Cortex of kidney (tissue), 1 donor: ENCODE measurements at places on chromosomes 11 and 22.

- no peak for DNase-seq
Observed at GRCh38 chr22:48647051-48647450, 1180.6 kb downstream of the BRD1 start.

DNA sequence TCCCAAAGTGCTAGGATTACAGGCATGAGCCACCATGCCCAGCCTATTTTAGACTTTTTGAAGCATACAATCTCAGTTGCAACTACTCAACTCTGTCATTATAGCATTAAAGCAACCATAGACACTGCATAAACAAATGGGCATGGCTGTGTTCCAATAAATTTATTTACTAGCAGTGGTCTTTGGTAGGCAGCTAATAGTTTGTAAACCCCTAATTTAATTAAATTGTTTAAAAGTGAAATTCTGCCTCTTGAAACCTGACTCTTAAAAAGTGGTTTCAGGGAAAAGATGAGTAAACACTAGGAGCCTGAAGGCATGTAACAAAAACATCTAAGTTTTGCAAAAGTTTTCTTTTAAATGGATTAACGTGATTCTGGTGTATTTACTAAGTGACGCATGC, 1364.5 kb downstream of the LRRC4C start:
- DNase-seq = no peak

DNA sequence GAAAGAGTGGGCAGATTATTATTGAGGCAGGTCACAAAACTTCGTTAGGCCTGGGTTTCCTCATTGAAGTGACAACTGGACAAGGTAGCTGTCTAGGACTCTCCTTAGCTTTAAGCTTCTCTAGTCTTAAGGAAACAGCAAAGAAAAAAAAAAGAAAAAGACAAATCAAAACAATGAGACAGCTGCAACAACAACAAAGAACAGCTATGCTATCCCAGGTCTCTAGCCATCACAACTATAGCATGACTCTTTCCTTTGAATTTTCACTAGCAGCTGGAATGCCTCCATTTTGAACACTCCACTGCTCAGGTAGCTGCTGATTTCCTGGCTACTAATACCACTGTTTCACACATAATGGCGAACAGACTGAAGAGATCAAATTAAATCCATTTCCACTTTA, 302.4 kb upstream of the SORL1-AS1 start:
- no peak for DNase-seq

- DNase-seq = no peak
Observed at GRCh38 chr11:64804346-64805210, 1.6 kb upstream of the MAP4K2 start.

DNA sequence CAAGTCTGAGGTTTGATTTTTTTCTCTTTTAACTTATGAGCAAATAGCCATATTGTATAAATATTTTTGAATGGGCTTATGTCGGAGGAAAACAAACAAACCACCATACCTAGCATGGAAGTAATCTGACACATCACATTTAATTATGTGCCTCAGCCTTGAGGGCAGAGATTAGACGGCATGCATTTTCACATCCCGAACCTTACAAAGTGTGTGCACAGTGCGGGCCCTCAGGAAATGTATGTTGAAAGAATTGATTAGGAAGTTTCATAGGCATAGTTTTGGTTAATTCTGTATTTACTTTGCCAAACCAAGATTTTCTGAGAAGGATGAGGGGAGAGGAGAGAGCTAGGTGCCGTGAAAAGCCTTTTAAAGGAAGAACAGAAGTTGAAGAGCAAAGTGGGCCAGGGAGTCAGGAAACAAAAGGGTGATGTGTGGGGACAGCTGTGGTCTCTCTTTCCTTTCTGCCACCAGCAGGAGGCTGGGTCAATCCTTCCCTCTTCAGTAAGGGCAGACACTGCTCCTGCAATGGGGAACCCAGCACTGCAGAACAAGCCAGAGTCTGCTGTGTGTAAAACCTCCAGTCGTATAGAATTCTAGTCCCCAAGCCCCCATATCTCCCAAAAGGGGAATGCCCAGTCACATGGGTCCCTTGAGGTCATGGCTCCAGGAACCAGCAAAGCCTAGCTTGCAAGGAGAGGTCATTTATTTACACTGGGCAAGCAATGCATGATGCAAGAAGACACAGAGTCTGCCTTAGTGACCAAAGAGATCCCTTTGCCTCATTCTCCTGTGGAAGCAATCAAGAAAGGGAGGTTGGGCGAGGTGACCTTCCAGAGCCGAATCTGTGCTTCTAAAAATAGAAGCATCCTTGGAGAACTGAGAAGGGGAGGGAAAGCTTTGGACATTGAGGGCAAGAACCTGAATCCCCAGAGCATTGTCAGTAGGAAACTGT, 71.1 kb upstream of the OLFML1 start:
- DNase-seq = no peak

- DNase-seq = no peak
Observed at GRCh38 chr11:69539416-69540117, 58.1 kb downstream of the LINC01488 start.

- DNase-seq = no peak
Observed at GRCh38 chr22:46545086-46545792, 7.8 kb upstream of the CELSR1 start.

GRCh38 chr11:313787-314553, at the start of gene IFITM1:
Gene IFITM1, plus strand, starts transcription at chr11:314040. Its CDS starts 131 bp downstream, at chr11:314171.
- no peak for DNase-seq

- DNase-seq = no peak
Observed at GRCh38 chr11:134079317-134079716, 10.4 kb downstream of the JAM3 start.

- DNase-seq = no peak
Observed at GRCh38 chr22:17985606-17986005, 38.8 kb downstream of the MICAL3 start.

- no peak for DNase-seq
Observed at GRCh38 chr11:63837739-63838138, 1.2 kb upstream of the MARK2 start.

DNA sequence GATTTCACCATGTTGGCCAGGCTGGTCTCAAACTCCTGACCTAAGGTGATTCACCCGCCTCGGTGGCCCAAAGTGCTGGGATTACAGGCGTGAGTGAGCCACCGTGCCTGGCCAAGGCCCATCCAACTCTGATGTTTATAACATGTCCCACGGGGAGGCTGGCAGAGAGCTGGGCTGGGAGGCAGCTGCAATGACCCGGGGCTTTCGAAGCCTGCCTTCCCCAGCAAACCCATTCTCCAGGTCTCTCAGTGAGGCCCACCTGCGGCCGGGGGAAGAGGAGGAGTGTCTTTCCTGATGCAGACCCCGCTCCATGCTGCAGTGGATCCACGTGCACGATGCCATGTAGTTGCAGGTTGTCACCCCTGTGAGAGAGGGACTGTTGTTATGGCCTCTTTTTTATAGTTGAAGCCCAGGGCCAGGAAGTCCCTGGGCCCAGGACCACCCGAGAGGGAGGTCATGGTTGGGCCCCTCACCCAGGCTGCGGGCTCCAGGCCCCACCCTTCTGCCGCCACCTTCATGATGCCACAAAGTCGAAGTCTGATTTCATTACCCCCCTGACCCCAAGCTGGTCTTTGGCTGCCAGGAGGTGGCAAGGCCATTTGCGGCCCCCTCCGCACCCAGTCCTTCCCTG, 38.3 kb downstream of the KCNJ4 start:
- no peak for DNase-seq

DNA sequence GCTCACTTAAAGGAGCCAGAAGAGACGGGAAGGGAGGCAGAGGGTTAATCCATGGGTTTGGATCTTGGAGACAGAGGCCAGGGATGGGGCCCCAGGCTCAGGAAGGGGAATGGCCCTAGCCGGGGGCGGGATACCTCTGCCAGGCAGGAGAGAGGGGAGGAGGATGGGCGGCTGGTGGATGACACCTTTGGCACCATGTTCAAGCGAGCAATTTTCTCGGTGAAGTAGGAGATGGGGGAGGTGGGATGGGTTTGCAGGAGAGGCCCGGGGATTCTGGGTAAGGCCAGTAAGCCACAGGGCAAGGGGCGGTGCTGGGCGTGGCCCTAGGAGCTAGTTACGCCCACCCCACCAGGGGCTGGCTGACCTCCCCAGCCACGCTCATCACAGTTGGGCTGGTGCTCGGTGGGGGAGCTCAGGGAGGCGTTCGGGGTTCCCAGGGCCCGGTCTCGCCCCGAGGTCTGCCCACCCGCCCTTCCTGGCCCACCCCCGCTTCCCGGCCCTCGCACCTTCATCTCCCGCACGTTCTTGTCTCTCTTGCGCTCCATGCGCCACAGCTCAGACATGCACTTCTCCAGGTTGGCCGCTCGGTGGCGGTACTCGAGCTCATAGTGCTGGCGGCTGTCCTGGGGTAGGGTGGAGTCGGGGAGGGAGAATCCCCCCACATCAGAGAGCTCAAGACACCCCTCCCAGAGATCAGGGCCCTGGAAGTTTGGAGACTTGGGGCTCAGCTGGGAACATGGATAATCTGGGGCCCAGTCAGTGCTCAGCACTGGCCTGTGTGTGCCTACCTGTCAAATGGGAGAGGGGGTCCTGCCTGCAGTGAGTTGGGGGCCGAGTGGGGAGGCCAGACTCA, 12.7 kb downstream of the BAIAP2L2 start:
- DNase-seq = no peak

GRCh38 chr11:126997641-126998040, 2.9 kb downstream of the KIRREL3 start:
- no peak for DNase-seq

DNA sequence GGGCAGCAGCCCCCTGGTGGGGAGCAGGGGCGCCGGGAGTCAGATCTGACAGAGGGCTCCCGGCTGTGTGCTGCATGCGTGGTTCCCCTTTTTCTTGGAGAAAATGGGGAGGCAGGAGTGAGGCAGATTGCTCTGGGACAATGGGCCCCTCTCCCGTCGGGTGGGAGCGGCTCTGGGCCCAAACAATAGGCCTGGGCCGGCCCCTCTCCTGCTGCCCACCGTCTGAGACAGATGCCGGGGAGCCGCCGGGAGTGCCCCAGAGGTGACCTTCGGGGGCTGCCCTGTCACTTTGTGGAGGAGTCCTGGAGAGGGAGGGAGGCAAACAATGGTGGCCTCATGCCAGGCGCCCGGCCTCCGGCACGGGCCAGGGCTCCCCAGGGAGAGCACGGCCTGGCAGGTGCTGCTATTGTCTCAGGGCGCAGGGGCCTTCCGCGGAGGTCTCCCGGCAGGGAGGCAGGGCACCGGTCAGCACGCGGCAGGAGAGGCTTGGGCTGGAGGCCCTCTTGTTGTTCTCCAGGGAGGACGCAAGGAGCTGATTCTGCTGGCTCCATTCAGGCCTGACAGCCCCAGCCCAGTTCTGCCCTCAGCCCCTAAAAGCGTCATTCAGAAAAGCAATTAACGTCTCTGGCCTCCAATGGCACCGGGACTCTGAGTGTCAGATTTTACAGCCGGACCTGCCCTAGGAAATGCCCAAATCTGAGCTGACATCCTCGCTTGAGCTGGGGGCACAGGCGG, 44.8 kb downstream of the SMIM38 start:
- DNase-seq = no peak

- DNase-seq = no peak
Observed at GRCh38 chr11:73072935-73073481, 69.1 kb downstream of the FCHSD2 start.

GRCh38 chr11:33696931-33697638, 3.5 kb downstream of the C11orf91 start:
- no peak for DNase-seq

DNA sequence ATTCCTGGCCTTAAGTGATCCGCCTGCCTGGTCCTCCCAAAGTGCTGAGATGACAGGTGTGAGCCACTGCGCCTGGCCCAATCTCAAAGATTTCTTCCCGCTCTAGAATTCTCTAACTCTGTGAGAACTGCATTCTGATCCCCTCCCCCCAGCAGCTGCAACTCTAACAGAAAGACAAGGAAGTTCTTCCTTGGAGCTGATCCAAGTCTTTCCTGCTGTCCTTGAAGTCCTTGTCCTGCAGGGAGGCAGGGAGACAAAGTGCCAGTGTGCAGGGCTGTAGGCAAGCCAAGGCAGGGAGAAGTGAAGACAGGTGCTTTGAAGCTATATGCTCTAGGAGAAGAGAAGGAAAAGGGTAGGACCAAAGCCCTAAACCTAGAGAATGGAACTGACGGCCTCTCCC, 9.5 kb upstream of the GGA1 start:
- DNase-seq = no peak

DNA sequence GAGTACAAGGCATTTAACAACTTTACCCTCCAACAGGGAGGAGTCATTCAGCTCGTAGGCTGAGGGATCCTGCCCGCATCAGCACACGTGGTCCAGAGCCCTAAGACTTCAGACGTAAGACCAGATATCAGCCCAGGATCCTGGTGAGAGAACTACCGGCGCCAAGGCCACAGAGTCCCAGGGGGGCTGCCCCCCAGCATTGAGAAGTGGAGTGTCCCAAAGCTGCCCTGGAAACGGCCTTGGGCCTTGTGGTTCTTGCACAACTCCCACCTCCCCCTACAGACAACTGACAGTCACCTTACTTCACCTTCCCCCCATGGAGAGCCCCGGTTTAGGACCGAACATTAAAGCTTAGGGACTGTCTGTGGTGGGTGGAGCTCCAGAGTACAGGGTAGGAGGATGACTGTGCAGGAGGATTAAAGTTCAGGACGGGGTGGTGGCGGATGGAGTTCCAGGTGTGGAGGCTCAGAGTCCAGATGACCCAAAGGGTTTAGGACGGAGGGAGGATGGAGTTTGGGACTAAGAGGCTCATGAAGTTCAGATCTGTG, 1.0 kb downstream of the C11orf91 start:
- DNase-seq = no peak
